Central memory CD4-positive, alpha-beta T cell (primary cell): ENCODE measurements at places on chromosomes 4 and X.

DNA sequence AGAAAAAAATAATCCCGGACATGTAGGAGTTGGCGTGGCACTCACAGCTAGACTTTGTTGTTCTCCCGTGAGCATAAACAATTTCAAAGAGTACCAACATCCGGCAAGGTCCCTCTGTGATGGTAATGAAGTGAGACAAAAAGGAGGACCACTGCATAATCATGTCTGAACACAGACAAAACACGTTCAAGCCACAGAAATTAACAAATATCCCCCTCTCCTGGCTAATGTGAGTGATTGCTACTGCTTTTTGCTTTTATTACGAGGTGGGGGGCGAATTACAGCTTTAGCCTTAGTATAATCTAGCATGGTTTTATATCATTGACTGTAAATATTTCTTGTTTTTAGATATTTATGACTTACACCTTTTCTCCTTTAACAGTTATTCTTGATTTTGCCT is 118.5 kb downstream of the PLS3 start:
- DNase-seq, result no peak

DNA sequence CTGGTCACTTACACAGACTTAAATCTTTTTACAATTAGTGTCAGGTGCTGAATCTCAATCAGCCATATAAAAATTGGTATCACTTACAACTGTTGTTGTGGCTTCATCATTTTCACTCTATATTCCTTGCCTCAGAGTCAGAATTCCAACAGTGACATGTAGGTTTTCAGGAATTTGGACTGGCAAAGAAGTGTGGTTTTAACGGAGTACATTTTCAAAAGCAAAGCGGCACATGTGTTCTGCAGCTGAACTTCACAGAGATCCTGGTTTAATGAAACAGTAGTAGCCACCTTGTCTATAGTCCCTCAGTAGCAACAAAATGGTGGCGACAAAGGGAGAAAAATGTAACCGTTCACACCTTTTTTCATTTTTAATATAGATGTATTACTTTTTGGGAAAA is 486.6 kb downstream of the FAT4 start:
- no peak for DNase-seq

GRCh38 chr4:95758001-95758400 is 81.9 kb upstream of the PDHA2 start:
- DNase-seq, result no peak

DNA sequence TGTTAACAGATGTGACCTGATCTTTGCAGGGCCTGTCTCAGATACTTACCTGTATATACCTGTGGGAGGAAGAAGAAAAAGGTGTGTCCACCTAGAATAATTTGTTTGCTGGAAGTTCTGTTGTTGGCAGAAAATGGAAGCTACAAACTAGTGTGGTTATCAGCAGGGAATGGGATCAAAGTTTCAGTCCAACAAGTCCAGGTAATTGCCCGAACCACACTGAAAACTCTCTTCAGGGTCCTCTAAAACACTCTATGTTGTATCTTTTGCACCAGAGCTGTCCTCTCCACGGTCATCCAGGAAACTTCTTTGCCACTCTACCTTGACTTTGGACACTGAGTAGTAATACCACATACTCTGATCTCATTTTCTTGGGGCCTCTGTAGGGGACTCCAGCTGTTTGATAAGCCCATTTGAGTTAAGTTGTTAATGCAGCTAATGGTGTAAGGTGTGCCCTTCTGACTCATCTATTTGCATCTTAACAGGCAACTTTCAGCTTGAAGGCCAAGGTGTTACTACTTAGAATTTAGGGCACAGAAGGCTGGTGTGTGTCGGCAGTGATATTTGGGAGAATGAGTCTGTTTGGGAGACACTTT is 38.7 kb upstream of the GATB start:
- DNase-seq, result no peak

GRCh38 chrX:133983974-133984845 is 1.2 kb downstream of the GPC3 start:
- no peak for DNase-seq

- peak; percentile 9 for DNase-seq
These were observed at the start of gene GPRASP2 for GRCh38 chrX:102712216-102712966. GPRASP2 (plus strand) TSS chrX:102712448; CDS start chrX:102714870, 2,422 bp downstream.

GRCh38 chrX:17738737-17739535 is 1.6 kb downstream of the SCML1 start:
- DNase-seq, result no peak

DNA sequence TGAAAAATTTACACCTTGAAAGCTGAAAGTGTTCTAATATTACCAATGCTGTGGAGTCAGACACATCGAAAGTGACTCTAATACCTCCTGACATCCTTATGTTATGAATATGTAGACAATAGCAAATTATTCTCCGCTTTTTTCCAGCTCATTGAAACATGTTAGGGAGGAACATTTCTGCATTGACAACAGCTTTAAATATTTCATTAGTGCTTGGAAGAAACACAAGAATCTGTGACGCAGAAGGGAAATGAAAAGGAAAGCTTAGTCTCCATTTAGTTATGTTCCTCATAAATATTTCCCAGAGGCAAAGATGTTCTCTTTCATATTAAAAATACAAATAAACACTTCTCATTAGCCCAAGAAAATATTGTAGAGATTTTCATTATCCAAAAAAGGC is 55.8 kb upstream of the CD99 start:
- no peak for DNase-seq

GRCh38 chr4:40473578-40474388 is 138.7 kb downstream of the CHRNA9 start:
- DNase-seq, result no peak

- no peak for DNase-seq
These were observed 4.9 kb downstream of the CHRNA9 start for GRCh38 chr4:40340030-40340429.

DNA sequence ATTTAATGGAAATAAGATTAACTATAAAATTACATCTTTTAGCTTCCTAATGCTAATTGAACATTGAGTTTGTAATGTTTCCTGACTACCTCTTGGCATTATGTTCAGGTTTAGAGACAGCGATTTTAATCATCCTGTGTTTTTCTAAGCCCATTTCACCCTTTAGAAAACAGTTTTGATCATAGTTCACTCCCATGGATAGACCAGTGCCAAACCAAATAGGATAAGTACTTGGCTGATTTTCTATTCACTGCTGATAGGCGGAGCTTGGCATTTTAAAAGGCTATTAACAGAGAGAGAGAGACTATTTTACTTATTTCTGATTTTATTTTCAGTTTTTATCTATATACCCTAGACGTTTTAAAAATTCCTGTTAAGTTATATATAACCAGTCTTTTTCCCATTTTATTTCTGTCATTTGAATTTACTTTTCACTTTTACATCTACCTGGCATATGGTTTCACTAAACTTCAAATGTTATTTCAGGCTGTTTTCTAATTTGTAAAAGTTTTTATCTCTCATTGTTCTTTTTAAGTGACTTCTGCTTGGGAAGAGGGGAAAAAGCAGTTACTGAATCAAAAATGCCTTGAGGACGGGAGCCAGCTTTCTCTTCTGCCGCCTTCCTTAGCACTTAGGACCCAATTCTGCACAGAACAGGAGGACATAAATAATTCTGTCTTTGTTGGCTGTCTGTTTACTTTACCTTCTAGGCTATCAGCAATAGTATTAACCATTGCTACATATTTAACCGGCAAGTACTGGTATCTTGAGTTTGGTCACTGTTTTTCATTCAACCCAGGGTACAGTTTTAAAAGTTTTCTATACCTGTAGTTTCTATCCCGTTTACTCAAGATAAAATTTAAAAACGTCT is 46.4 kb downstream of the SGMS2 start:
- DNase-seq, result no peak

DNA sequence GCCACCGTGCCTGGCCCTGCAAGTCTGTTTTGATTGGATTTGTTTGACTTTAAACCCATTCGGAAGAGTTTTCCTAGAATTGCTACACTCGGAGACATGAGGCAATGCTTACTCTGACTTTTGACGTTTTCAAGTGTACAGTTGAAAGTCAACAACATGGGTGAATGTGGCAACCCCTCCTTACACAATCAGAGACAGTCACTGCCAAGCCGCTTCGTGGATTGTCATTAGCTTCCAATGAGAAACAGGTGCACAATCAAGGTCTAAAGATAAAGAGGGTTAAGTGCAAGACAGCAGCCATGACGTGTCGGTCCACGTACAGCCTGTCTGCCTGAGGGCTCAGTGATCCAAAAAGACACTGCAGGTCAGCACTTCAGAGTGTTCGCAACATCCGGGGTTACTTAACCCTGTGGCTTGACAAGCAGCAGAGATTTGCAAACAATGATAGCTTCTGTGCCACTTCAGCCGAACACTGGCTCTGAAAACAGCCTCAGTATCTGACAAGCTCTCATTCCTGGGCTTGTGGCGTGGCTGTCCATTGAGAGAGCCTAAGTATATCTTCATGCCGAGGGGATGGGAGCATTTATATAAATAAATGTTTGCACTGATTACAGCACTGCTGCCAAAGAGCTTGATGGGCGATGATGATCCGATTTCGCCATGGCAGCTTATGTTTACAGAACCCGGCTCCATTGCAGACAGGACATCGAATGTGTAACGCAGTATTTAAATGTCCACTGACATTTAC is 180.0 kb downstream of the DHRSX start:
- DNase-seq, result no peak

DNA sequence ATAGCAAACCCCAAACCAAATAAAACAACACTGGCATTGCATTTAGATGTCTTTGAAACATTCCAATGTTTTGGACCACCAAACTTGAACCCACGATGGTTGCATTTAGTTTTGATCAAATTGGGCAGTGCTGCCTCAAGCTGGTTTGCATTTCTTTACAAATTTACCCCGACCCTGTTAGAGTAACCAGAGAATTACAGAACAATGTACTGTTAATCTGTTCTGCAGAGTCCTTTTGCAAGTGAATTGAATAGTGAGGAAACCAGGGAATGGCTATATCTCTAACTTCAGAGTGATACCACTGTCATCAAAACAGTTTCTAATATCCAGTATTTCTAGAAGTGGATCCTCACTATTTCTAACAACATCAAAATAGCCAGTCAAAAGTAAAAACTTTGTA is 49.5 kb upstream of the GYPA start:
- DNase-seq, result no peak

DNA sequence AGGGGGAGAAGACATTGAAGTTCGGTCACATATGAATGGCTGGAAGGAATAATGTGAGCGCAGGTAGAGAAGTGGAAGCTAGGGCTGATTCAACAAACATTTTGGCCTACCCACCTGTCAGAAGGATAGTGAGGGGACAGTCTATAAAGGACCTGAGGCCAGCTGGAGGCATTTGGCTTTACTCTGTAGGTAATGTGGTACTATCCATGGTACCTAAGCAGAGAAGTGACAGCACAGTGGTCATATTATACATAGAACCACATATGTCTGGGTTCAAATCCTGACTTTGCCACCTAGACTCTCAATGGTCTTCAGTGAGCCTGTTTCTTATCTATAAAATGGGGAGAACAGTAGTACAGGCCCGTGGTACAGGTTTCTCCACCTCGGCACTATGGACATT is 257.1 kb downstream of the EVC2 start:
- no peak for DNase-seq

DNA sequence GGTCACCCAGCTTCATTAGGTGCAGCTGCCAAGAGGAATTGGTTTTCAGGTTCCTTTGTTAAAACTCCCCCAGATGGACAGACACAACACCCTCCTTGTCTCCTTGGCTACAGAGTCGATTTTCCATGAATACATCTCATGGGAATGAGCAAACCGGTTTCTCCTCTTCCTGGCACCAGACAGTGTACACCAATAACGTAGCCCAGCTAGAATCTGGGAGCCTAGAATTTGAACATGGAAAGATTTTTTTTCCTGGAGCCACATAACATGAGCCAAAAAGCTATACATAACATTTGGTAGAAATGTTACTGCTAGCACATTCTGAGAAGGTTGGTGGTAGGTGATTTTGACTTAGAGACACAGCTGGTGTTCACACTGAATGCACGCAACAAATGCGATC is 62.9 kb upstream of the SLC34A2 start:
- DNase-seq, result no peak

DNA sequence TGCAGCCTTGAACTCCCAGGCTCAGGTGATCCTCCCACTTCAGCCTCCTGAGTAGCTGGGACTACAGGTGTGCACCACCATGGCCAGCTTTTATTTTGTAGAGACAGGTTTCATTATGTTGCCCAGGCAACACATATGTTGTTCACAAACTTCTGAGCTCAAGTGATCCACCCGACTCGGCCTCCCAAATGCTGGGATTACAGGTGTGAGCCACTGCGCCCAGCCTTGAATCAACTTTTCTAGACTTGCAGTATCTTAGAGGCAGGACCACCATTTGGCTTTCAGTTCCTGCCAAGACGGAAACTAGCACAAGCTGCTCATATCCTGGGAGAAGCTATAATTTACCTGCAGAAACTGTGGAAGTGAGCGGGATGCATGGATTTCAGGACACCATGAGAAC is 19.9 kb downstream of the NAT8L start:
- DNase-seq, result no peak

GRCh38 chrX:39196192-39197102 is 395.2 kb downstream of the MID1IP1 start:
- peak; percentile 46 for DNase-seq

GRCh38 chrX:153689654-153690465 is 2.1 kb downstream of the SLC6A8 start:
- DNase-seq, result no peak

DNA sequence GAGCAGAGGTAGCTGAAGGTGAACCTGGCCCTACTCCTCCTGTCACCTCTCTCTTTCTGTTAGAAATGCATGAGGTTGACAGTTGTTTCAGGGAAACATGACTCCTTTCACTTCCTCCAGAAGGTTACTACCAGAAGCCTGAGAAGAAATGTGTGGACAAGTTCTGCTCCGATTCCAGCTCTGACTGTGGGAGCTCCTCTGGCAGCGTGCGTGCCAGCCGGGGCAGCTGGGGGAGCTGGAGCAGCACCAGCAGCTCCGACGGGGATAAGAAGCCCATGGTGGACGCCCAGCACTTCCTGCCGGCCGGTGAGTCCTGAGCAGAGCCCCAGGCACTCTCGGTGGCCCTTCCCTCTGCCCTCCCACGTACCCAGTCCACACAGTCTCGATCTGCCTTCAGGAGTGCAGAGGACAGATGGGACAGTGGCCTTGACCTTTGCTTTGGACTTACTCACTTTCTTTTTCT is 61.3 kb upstream of the TLR2 start:
- DNase-seq, result no peak

- no peak for DNase-seq
These were observed 64.8 kb downstream of the GLRA3 start for GRCh38 chr4:174764105-174764729.

- no peak for DNase-seq
These were observed 336.9 kb downstream of the ZNF674 start for GRCh38 chrX:46208225-46208854.

DNA sequence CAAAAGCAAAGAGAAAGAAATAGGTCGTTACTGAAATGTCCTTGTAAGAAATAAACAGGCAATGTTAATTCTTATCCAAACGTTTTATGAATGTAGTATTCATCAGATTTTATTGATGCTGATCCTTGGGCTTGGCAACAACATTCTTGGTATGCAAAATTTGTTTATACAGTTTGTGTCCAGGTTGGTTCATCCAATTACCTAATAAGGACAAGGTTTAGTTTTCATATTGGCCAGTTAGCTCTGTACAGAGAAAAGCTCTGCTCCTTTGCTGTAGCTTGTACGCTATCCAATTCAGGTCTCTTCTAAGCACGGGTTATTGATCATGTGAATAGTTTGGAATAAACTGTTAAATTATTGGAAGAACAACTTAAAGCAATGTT is 14.4 kb upstream of the CCNG2 start:
- DNase-seq, result no peak
